Activated CD4-positive, alpha-beta T cell treated with anti-CD3 and anti-CD28 coated beads for 4 hours (primary cell): ENCODE measurements at places on chromosomes 3 and 15.
A peak's percentile ranks its signal among the peaks of the same experiment; 100 is the strongest.

DNA sequence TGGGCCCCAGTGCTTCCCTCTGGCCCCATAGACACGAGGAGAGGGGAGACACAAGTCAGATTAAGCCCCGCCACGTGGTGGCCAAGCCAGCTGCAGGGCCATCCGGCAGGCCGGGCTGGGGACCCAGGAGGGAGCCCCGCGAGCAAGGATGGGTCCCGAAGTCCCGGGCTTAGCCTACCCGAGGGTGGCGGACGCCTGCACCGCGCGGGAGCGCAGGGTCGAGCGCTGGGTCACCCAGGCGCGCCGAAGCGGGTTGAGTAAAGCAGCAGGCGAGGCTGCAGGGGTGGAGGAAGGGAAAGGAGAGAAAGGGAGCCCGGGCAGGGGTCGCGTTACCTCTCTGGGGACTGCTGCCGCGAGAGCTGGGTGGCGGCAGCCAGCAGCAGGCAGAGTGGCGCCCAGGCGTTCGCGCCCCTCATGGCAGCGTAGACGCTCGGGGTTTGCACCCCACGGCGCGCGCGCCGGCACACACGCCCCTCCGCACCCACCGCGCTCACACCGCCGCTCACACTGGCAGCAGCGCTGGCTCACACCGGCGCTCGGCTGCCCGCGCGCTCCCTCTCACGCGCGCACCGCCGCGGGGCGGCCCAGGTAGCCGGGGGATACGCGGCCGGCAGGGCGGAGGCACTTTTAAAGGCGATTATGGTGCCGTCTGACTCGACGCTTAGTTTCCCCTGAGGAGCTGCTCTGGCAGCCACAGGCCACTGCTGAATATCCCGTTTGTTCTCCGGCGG lies at the start of gene PCOLCE2:
TSS of gene PCOLCE2 (minus strand) at position 603 of the 731 bp plus-strand sequence. CDS start at position 416, 187 bp downstream.
- DNase-seq = no peak

GRCh38 chr3:98733053-98733811 lies 29.9 kb upstream of the ST3GAL6 start:
- DNase-seq = no peak

DNA sequence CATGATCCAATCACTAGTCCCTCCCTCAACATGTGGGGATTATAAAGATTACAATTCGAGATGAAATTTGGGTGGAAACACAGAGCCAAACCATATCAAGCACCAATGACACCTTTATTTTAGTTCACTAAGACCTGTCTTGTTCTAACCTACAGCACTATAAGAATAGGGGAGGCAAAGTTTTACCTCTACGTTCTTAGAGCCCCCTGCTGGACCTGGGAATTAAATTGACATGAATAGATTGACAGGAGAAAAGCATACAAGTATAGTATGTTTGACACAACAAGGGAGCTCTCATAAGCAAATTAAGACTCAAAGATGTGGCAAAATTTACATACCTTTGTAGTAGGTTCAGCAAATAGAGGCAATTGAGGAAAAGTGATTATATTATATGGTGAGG lies 974.4 kb upstream of the ALCAM start:
- no peak for DNase-seq

DNA sequence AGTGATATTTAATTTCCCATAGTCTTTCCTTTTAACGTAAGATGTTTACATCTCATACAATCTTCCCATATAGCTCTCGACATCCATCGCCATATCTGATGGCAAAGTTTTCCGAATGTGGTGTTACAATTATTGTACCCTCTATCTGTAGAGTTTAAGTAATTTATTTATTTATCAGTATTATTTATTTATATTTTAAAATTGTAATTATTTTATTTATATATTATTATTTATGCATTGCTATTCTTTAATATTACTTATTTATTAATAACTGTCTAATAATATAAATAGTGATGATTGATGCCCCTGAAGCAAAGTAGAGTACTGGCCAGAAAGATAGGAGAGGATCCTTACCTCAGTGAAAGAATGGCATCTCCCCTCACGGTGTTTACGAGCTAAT lies 812.9 kb downstream of the VGLL3 start:
- DNase-seq = no peak

GRCh38 chr3:138195481-138195880 lies 8.4 kb downstream of the ARMC8 start:
- DNase-seq = no peak

- DNase-seq = peak; percentile 39
Measured at GRCh38 chr3:177037241-177037640, 160.0 kb downstream of the TBL1XR1 start.

DNA sequence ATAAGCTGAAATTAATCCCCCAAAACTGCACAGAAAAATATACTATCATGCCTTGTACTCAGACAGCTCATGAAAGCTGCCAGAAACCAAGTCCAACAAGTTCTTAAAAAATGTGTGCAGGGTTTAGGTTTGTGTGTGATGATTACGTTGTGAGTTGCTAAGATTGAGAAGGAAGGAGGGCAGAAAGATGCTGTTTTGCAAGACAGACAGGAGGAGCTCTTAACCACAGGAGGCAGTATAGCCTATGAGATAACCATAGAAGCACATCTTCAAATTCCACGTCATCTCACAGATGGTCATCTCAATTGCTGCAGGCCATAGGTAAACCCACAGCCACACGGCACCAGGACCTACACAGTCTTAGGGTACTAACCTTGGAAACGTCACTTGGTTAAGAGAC lies 191.9 kb downstream of the STT3B start:
- DNase-seq = no peak

GRCh38 chr15:35329521-35329961 lies 216.4 kb downstream of the DPH6 start:
- no peak for DNase-seq

- DNase-seq = no peak
Measured at GRCh38 chr3:51549311-51549710, 10.8 kb downstream of the RAD54L2 start.

DNA sequence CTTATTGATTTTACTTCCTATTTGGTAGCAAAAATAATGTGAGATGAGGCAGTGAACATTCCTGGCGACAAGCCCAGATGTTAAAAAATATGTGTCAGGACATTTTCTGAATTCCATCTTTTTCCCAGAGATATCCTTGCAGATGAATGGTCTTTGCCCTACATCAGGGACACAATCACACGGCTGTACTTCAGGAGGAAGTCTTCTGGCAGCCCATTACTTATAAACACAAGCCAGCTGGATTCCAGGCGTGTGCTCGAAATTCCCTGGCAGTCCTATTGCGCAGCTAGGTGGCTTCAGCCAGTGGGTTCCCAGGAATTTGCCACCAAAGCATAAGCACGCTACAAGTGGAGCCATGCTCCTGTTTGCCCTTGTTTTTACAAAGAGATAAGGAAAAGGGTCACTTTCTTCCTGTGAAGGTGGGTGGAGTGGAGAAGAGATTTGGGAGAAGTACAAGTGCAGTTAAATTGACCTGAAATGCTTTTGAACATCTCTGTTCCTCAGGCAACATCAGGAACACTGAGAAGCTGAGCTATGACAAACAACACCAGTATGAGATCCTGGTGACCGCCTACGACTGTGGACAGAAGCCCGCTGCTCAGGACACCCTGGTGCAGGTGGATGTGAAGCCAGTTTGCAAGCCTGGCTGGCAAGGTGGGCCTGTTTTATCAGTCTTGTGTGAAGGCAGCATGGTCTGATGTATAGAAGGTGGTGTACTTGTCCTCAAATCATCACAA lies 257.1 kb upstream of the TRIM42 start:
- DNase-seq = no peak

- DNase-seq = no peak
Measured at GRCh38 chr3:117510396-117510795, 800.8 kb downstream of the TUSC7 start.

DNA sequence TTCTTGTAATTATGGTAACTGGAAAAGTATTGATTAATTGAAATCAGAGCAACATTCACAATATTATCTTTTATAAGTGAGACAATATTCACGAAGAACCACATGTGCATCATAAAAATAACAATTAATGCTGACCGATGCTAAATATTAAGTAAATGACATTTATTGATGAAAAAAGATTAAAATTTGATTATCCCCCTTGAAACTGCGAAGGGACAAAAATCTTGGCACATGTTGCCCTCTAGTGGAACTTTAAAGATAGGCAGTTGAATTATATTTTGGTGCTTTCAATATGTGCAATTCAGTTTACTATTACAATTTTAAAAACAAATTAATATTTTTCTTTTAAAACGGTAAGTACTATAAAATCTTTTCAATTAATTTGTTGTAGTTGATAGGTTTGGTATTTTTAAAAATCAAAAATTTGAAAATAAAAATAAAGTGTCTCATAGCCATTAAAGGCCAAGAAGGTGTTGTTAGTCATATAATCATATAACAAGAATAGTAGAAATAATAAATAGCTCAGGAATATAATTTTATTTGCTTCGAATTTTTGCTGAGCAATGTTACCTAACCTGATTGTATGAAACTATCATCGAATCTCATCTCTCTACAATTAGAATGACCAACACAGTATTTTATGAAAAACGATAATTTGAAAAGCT lies 270.2 kb downstream of the ROBO1 start:
- DNase-seq = no peak

DNA sequence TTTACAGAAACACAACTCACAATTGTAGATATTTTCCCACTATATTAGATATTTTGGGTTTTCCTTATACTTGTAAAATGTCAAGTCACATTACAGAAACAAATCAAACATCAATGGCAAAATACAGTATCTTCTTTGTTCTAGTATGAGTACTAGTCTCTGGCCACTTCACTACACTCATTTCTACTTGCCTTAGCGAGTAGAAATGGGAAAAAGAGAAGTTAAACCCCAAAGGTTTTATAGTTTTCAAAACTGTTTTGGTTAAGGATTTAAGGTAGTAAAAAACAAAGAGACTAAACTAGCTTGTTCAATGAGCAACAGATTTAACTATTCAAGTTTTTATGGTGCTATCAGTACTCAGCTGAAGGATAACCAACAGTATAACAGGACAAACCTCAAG lies 81.7 kb downstream of the BTD start:
- no peak for DNase-seq

GRCh38 chr3:151203051-151203420 lies at the start of gene GPR171:
Gene GPR171 (minus strand): TSS chr3:151203216. CDS start chr3:151199386, 3,830 bp downstream.
- DNase-seq = peak; percentile 68

- no peak for DNase-seq
Measured at GRCh38 chr3:35645189-35645588, 5.9 kb downstream of the ARPP21 start.

GRCh38 chr3:133469140-133469731 lies 69.4 kb downstream of the BFSP2 start:
- no peak for DNase-seq

DNA sequence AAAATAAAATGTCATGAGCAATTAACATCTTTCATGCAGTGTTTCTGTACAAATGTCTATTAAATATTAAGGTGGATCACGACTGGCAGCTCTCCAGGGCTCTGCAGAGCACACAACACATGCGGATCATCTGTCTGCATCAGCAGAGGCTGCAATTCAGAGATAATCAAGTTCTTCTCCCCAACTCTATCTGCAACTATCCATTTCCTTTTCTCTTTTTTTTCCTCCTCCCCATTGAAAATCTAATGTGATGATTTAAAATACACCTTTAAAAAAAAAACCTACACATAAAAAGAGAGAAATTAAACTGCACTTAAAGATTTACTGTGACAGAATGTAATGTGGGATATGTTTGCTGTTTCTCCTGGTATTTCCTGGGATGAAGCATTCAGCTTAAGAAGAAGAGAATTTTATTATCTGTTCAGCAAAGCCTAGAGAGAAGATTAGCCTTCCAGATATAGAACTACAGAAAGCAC lies 352.6 kb upstream of the CCDC54 start:
- DNase-seq = no peak

DNA sequence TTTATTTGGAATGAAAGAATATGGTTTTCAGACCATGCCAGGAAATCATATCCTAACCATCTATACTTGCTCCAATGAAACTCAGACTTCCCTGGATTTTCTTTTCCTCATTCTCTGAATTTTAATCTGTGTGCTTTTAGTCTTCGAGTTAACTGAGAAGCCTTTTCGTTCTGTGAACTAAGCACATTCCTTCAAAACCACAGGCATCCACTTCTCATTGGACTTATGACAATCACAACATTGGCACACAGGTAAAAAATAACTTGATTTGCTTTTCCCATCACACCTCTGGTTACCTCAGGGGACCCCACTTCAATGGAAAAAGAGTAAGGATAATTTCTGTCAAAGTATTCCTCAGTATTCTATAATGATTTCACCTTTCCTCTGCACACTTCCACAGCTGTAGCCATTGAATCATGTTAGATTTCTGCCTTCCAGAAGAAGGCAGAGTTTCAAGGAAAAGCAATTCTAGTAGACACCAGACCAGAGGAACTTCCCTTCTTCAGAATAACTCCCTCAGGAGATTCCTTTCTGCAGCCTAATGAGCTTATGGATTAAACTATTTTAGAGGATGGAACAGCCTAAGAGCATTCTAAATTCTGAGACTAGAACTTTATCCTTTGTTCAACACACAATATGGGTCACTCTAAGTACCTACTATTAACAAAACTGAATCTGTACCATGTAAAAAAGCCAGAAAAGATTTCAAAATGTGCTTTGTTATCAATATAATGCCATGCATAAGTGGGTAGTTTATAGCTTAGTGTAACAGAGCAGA lies 15.9 kb downstream of the COMMD2 start:
- DNase-seq = no peak

DNA sequence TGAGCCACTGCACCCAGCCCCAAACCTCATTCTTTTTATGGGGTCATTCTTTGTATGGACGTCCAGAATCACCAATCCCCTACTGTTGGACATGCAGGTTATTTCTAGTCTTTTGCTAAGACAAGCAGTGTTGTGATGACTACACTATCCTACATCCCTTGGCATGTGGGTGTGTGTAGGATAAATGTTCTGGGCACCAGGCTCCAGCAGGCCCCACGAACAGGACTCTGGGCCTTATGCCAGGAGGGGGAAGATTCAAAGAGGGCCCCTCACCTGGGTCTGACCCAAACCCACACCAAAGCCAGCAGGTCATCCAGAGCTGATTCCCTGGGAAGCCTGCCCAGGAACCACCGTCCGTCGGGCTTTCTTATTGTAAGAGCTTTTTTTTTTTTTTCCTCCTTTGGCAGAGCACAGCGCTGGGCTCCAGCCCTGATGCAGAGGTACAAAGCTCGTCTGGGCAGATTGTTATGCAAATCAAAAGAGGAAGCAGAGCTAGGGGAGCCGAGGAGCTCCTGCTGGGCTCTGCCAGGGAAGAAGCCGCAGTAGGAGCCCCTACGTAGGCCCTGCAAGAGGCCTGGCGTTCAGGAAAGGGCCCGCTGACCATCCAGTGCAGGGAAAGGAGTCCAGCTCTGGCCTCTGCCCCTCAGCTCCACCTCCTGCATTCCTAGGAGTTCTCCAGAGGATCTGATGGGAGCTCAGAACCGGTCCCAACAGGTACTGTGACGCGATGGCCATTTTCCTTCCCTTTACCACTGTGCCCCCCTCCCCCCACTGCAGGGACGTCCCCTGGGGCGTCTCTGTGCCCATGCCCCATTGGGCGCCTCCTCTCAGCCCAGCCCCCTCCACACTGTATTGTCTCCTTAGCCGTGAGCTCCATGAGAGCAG lies 29.0 kb upstream of the FURIN start:
- no peak for DNase-seq

DNA sequence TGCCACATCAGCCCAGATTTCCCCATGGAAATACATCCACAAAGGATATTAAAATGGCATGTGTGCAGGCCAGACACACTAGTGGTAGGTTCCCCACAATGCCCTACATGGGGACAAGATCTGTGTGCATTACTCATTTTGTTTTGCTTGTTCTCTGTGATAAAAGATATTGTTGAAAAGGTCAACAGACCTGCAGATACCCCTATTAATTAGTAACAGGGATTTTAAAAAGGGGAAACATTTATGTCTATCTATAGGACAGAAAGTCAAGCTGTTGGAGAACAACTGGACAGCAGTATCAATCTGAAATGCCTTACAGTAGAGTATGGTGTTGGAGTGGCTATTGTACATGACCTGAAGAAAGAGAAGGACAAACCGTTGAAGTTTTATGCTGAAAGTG lies 596.0 kb upstream of the GRM7 start:
- DNase-seq = no peak

GRCh38 chr3:38549082-38549481 lies 52.9 kb downstream of the EXOG start:
- no peak for DNase-seq
